CMK (cell line): ENCODE measurements at places on chromosomes 4 and X.

DNA sequence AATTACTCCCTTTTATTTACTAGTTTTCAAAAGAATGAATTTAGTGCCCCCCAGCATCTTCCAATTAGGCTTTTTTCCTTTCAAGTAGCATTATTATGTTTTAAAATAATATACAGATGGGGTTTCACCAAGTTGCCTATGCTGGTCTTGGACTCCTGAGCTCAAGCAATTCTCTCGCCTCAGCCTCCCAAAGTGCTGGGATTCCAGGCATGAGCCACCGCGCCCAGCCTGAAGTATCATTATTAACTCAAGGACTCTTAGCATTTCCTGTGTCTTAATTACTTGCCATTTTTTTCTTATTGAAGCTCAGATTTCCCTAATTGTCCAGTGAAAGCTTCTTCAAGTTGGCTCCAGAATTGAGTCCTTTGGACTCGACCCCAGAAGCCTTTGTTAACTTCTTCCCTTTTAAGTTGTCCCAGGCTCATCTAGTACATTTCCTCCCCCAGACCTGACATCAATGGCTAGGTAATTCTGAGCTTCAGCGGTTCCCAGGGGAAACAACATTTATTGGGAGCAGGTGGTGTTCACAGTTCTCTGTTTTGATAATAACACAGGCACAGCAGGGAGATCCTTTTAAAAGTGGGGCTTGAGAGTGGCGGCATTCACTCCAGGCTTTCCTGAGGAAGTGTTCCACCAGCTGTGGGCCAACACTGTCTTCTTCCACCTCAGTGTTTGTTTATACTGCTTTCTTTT lies 10.0 kb downstream of the SAT1 start:
- DNase-seq, result no peak

- no peak for DNase-seq
Observed at GRCh38 chrX:13835825-13836224, 18.9 kb upstream of the GPM6B start.

- DNase-seq, result no peak
Observed at GRCh38 chr4:176883681-176884418, 91.1 kb upstream of the VEGFC start.

DNA sequence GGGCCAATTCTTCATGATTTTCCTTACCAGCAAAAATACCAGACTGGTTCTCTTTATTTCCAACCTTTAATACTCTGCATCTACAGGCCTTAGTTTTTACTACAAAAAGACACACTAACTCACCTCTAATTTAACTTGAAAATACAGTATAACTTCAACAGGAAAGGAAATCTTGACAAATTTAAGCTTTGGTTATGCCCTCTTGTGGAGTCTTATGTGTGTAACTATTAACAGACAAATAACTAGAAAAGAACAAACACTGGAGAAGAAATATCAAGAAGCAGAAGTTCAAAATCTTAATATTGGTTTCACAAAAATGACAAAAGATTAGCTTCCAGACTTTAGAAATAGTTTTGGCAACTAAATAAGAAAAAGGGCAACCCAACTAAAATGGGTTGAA lies 33.0 kb downstream of the PPA2 start:
- DNase-seq, result no peak

DNA sequence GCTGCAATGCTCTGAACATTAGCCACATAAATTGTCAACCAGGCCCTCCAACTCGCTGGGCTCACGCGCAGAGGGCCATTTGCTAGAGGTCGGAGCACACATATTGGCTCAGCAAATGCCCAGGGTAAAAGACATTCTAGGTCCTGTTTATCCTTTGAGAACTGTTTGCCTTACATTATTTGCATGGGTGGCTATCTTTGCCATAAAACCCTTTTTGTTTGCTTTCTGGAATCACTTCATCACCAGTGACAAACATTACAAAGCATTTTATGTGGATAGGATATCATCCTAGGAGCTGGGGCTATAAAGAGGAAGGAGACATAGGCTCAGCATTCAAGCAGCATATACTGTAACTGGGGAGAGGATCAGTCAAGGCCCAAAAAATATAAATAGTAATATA lies 149.2 kb upstream of the RAI2 start:
- DNase-seq, result no peak

DNA sequence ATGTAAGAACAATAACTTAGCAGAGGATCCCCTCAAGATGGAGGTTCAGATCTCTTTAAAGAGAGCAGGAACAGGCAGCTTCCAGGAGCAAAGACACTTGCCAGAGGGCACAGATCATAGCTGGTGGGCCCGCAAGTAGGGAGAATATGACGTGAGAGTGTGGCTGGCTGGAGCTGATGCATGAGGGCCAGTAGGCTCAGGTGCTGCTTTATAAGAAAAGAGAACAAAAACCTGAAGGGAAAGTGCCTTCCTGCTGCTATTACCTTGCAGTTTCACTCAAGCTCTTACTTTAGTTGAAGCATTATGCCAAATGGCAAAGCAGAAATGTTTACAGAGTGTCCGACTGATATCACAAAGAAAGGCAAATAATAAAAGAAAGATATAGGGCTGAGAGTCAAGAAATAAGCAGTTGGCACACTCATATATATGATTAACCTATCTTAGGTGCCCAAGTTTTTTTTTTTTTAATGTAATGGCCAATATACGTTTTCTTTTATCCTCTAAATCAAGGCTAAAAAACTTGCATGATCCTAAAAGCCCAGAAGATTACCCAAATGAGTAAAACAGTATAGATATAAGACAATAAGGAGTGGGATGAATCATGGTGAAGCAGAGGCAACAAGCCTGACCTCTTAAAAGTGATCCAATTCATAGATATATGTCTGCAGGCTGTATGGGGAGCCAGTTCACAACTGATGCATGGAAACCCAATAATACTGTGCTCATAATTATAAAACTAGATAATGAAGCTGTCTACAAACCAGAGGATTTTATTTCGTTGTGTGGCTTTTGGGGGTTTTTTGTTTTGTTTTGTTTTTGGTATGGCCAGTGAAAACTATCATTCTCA lies 12.6 kb downstream of the NR0B1 start:
- no peak for DNase-seq
